Suppressor macrophage (primary cell): ENCODE measurements at places on chromosomes 12 and 14.

GRCh38 chr14:28754209-28754985 is 12.2 kb upstream of the FOXG1 start:
- peak; percentile 72 for DNase-seq

- DNase-seq: no peak
Observed at GRCh38 chr14:102469261-102469660, 40.3 kb downstream of the ANKRD9 start.

DNA sequence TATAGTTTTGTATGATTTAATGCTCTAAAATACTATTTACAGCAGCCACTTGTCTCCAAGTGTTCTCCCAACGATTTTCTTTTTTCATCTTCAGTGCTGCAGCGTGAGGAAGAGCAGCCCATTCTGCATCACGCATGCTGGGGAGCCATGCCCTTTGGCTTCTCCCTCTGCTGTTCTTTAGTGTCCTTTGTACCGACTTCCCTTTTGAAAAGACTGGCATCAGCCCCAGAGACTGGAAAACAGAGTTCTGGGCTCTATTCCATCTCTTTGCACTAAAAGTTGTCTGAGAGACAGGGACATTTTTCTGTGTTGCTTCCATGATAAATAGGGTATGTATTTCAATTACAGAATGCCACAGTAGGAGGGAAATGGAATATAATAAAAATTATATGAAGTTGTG is 105.1 kb downstream of the RERG start:
- no peak for DNase-seq

GRCh38 chr14:36522347-36522971 is 2.4 kb upstream of the NKX2-1 start:
- no peak for DNase-seq

- DNase-seq: no peak
Observed at GRCh38 chr12:77421152-77421551, 355.8 kb upstream of the E2F7 start.

- peak; percentile 75 for DNase-seq
Observed at GRCh38 chr14:73457041-73457923, 1.1 kb downstream of the NUMB start.
